ENCODE measurements at places on chromosomes 3 and 15.

GRCh38 chr3:72782521-72782920 is 65.7 kb downstream of the SHQ1 start:
- DNase-seq, result no peak

- no peak for DNase-seq
Measured at GRCh38 chr3:182121401-182121800, 409.7 kb downstream of the SOX2 start.

GRCh38 chr3:168273036-168273435 is 177.3 kb upstream of the GOLIM4 start:
- no peak for DNase-seq

DNA sequence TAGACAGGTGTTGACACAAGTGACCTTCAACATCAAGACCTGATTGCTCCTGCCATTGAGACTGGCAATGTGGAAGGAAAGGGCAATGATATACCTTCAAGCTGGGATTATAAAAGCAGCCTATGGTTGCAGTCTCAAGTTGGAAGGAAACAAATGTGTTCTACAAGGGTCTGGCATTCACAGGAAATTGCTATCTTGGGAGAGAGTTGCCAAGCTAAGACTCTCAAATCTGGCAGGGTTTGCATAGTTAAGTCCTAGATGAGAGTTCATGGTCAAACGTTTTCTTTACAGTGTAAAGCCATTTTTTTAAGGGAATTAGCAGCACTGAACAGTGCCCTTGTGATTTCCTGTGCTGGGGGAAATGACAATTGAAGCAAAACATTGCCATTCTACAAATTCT is 546.9 kb upstream of the CFAP20DC start:
- DNase-seq, result no peak

DNA sequence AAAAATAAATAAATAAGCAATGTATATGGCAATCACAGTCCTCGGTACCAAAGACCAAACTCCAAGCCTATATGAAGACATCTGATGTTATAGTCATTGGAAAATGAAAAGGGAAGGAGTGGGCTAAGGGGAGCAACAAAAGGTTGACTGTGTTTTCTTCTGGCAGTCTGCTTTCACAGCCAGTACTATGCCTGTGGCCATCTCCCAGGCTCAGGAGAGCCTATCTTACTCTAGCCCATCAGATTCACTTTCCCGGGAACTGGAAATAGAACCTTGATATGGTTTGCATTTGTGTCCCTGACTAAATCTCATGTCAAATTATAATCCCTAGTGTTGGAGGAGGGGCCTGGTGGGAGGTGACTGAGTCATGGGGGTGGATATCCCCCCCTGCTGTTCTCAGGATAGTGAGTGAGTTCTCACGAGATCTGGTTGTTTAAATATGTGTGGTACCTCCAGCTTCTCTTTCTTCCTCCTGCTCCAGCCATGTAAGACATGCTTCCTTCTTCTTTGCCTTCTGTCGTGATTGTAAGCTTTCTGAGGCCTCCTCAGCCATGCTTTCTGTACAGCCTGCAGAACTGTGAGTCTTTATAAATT is 105.3 kb downstream of the PLCH1 start:
- DNase-seq, result no peak

DNA sequence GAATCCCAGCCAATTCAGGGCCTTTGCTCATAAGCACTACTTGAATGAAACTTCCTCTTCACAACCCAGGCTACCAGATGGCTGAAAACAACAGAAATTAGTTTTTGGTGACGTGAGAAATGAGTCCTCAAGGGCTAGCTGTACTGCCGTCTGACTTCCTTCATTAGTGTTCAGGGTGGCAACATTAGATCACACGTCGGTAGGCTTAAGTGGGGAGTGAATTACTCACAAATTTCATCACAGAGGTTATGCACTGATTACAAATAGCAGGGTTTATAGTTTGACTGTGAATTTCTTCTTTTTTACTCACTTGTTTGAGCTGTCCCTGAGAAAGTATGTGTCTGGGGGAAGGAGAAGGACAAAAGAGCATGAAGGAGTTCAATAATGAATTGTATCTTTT is 397.2 kb downstream of the GAP43 start:
- DNase-seq, result no peak

GRCh38 chr15:32671339-32672325 is 30.1 kb downstream of the SCG5 start:
- DNase-seq, result no peak

- no peak for DNase-seq
Measured at GRCh38 chr3:74121761-74122160, 492.7 kb downstream of the CNTN3 start.

- DNase-seq, result peak; percentile 49
Measured at GRCh38 chr3:130894130-130894985, 474 bp downstream of the ATP2C1 start.

DNA sequence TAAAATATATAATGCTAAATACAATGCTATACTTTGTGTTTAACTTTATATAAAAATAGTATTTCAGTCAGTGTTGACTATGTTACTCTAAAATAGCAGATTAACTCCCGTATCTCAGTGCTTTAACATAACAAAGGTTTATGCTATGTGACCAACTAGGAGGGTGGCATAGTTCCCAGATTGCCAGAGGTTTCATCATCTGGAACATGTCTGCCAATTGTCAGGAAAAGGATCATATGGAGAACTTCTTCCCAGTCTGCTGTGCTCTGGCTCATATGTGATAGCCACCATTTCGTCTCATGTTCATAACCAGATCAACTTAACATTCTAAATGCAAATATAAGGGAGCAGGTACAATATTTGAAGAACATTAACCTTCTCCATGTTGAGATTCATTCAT is 720.2 kb downstream of the MCTP2 start:
- DNase-seq, result no peak

DNA sequence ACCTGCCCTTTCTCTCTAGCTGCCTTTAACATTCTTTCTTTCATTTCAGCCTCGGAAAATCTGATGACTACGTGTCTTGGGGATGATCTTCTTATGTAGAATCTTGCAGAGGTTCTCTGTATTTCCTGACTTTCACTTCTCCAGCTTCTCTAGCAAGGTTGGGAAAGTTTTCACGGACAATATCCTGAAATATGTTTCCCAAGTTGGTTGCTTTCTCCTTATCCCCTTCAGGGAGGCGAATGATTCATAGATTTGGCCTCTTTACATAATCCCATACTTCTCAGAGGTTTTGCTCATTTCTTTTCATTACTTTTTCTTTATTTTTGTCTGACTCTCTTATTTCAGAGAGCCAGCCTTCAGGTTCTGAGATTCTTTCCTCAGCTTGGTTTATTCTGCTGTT is 62.1 kb upstream of the CCDC54 start:
- DNase-seq, result no peak

DNA sequence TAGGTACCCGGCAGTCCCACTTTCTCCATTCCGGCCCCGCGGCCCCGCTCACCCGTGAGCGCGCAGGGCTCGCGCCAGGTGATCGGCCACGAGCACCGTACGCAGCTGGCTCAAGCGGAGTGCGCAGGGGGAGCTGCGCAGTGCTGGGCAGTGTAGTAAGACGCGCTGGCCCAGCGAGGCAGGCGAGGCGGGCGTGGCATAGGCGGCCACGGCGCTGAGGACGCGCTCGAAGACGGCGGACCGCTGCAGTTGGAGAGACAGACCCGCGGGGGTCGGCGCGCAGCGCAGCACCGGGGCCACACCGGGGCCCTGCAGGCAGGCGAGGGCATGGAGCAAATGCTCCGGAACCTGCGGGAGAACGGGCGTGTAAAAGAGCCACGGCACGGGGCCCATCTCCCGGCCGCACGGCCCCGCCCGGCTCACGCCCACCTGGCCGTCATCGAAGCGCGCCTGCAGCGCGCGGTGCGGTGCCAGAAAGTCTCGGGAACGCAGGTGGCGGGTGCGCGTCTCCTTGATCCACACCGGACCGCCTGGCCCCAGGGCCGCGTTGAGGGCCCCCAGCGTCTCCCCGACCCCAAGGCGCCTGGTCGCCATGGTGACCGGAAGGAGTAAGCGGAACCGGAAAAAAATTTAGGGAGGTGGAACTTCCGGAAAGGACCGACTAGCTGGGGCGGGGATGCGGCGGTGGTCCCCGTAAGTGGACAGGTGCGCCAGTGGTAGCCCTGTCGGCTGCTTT is at the start of gene DALRD3:
Gene DALRD3 (minus strand): TSS at position 610 of the 736 bp plus-strand sequence. CDS start 16 bp downstream, at position 594.
- peak; percentile 62 for DNase-seq

DNA sequence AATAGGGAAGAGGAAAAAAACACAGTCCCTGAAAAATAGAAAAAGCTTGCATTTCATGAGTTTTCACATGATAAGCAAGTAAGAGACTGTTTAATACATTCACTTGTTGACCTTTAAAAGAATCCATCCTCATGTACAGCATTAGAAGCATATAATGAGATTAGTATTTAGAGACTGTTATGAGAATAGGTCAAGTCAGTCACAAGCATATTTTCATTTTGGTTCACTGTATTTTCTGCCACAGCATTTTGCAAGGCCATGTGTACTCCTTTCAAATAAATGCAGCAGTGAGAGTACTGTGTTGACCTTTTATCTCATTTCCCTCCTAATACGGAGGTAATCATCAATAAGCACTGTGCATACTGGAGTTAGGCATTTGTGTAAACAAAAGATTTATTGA is 162.2 kb upstream of the SETMAR start:
- no peak for DNase-seq

DNA sequence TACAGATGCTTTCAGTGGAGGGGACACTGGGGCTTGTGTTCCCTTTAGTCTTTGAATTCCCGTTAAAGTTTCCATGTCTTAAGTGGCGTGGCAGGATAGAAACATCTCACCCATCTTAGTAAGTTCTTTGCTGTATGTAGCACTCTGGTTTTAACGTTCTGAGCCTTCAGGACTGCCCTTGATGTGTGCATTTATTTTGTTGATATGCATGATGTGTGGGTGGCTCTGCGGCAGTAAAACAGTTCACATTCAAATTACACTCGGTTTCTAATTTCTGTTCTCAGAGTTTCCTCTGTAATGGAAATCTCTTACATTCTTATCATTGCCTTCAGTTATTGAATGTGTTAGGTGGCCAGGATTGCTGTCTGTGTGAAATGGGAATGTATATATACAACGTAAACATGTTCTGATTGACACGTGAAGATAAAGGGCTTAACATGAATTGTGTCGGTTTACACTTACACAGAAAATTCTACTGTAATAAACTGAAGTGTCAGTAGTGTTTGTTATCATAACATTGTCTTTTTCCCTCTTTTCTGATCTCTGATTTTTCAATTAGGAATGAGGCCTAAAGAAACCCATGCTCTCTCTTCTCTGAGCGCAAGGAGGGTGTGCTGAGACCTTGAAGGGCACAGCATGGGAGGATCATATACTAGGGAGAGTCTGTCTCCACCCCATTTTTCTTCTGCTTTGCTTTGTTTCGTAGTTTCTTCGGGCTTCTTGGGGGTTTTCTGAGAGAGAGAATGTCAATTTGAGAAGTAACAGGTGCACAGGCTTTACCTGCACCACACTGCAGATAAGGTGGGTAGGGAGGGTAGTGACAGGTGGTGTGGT is 51.5 kb downstream of the IGF1R start:
- DNase-seq, result no peak

DNA sequence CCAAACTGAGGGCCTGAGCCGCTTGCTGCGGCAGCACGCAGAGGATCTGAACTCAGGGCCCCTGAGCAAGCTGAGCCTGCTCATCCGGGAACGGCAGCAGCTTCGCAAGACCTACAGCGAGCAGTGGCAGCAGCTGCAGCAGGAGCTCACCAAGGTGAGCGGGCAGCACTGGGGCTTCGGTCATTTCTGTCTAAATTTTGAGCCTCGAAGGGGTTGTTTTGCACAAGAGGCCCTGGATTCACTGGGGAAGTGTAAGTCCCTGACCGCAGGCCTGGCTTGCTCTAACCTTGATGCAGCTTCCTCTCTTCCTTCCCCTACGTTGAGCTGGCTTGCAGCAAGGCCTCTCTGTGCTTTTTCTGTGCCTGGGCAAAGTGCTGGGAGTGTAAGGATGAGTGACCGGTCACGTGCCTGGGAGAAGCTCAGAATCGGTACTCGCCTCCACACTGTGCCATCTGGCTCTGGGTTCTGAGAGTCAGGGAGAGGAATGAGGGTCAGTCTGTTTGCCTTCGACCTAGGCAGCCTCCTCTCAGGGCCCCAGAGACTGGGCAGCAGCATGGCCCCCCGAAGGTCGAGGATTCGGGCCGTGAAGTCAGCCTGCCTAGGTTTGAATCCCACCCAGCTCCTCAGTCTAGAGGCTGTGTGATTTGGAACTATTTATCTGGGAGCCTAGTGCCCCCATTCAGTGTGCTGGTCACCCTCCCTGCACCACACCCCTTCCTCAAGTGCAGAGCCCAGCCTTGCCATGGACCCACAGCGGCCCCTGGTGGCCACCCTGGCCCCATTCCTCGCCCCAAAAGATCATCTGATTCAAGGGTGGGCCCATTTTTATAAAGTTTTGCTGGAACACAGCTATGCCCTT is 1.4 kb downstream of the FES start:
- DNase-seq, result peak; percentile 80

GRCh38 chr3:20182206-20182605 is 3.8 kb downstream of the SGO1 start:
- DNase-seq, result no peak

DNA sequence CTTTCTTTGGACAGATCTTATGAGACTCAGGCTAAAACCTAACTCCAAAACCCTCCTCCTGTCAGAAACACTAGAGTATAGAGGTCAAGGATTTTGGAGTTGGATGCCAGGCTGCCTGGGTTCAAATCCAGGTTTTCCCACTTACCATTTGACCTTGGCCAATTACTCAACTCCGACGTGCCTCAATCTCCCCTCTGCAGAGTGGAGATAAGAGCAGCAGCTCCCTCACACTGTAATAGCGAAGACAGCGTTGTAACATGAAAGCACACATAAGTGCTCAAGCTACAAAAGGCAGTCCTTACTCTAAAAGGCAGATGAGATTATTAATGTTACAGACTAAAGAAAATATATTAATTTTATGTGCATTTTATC is 90.1 kb downstream of the IGF2BP2 start:
- no peak for DNase-seq

GRCh38 chr15:32704395-32704981 is 13.3 kb upstream of the GREM1 start:
- DNase-seq, result no peak

- no peak for DNase-seq
Measured at GRCh38 chr3:157428853-157429252, 7.8 kb upstream of the PTX3 start.

GRCh38 chr15:58378241-58379085 is 53.3 kb upstream of the LIPC start:
- DNase-seq, result no peak

GRCh38 chr3:185995352-185995751 is 57.5 kb upstream of the TRA2B start:
- no peak for DNase-seq

DNA sequence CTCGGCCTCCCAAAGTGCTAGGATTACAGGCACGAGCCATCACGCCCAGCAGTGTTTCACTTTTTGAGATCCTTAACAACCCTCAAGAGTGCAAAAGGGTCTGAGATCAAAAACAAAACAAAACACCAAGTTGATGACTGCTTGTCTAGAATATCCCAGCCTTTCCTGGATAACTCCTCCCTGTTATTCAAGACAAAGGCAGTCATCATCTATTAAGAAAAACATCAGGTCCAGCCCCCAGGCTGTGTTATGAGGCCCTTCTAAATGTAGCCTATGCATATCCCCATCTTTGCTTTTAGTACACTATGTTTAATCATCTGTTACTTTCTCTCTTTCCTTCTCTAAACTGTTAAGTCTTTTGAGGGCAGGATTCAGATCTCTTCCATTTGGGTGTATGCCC is 150.1 kb upstream of the FHIT start:
- DNase-seq, result no peak
